Activated T-cell treated with anti-CD3 and anti-CD28 coated beads for 48 hours (primary cell): ENCODE measurements at places on chromosomes 6 and 20.

GRCh38 chr20:48885237-48885636, 36.3 kb upstream of the ARFGEF2 start:
- DNase-seq, result no peak

GRCh38 chr6:52271852-52272460, 12.6 kb downstream of the MCM3 start:
- DNase-seq, result no peak

DNA sequence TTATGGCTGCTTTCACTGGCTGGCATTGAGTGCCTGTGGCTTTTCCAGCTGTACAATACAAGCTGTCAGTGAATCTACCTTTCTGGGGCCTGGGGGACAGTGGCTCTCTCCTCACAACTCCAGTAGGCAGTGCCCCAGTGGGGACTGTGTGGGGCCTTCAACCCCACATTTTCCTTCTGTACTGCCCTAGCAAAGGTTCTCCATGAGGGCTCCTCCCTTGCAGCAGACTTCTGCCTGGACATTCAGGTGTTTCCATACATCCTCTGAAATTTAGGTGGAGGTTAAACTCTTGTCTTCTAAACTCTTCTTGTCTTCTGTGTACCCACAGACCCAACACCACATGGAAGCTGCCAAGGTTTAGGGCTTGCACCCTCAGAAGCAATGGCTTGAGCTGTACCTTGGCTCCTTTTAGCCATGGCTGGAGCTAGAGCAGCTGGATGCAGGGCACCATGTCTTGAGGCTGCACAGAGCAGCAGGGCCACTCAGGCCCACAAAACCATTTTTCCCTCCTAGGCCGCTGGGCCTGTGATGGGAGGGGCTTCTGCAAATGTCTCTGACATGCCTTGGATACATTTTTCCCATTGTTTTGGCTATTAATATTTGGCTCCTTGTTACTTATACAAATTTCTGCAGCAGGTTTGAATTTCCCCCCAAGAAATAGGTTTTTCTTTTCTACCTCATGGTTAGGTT, 9.6 kb downstream of the PEX7 start:
- DNase-seq, result no peak

DNA sequence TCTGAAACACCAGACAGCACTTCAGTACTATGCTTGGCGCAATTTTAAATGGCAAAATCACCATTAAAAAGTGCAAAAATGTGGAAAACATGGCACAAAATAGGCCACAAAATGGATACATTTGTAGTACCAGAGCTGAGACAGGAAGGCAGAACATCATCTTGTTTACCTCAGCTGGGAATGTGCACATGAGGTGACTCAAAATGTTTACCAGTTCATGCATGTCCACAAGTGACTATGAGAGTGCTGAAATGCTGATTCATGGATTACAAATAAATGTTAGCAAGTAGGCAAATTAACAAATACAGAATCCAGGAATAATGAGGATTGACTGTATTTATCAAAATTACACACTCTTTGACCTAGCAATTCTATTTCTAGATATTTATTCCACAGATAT, 201.6 kb downstream of the ISM1 start:
- no peak for DNase-seq

DNA sequence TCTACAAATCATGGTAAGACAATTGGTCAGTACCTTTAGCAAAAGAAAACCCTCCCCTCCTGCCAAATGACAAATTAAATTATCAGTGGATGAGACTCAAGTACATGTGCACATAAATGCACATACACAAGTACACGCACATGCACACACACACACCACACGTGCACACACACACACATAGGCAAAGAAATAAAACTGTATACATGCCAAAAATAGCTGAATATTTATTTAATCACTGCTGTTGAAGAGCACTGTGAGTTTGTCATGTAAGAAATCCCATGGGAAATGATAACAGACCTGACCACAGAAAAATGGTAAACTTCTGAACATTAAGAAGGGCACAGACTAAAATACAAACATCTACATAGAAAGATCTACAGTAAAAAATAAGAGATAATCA, 46.6 kb upstream of the TNFAIP3 start:
- no peak for DNase-seq

DNA sequence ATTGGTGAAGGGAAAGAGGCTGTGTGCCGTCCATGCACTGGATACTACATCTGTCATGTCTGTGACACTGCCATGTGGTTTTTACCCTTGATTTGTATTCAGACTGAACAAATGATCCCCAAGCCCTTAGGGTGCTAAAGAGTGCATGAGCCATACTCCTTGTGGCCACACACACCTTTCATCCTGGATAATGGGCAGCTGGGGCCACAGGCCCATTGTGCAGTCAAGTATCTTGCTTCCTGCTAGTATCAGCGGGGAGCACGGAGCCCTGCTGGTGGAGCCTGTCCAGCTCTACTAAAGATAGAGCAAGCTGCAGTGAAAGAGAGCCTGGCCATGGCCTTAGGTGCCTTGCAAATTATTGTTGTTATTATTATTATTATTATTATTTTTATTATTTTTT, 75.1 kb downstream of the SLX4IP start:
- DNase-seq, result no peak

DNA sequence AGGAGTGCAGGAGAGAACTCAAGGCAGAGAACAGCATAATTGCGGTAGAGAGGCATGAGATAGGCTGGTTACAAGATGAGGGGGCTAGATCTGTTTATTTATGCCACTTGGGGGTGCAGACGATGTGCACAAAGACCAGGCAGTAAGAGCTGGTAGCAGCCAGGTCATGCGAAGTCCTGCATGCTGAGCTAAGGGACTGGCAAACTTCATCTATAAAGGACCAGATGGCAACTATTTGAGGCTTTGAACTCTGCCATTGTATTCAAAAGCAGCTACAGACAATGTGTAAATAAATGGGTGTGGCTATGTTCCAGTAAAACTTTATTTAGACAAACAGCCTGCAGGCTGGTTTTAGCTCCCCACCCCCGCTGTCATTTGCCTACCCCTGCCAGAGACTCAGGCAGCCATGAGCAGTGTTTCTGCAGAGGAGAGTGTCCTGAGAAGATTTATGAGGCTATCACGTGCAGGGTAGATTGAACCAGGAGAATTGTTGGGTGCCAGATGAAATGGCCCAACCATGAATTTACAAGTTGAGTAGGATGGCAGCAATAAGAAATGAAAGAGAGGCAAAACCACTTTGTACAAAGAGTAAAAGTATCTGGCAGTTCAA, 253.4 kb upstream of the MOCS1 start:
- no peak for DNase-seq

DNA sequence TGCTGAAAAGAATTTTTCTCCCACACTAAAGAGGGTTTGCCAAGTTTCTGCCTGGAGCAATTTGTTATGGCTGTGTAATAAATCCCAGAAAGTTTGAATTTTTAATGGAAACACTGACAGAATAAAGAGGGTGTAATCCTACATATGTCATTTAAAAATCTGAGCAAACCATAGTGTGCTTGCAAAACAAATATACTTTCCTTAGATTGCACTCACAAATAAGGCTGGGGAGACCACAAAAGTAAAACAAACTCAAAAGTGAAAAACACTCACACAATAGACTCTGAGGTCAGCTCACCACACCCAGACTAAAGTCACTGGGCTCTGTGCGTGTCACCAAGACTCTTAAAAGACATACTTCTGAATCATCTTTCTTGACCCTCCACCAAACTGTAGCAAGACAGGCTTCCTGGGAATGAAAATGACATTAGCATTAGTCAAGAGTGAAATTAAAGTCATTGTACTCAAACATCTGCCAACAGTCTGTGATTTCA, 4.8 kb upstream of the ATXN1 start:
- DNase-seq, result peak; percentile 39

GRCh38 chr20:33337119-33337518, 54.1 kb downstream of the BPIFB1 start:
- DNase-seq, result no peak

GRCh38 chr20:43925801-43926200, 11.1 kb downstream of the TOX2 start:
- DNase-seq, result no peak

DNA sequence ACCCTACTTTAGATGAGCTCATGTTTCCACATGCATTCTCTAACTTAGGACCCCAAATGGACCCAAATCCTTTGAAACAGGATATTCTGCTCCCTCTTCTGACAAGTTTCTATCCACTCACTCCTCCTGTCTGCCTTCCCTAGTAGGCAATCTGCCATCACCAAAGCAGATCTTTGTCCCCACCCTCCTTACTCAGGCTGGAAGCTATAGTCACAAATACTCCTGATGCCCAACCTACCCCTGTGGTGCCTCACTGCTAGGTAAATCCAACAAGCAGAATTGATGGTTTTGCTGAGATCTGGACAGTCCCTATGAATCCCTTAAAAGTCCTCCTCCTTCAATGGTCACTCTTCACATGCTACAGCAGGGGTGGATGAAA, 21.7 kb downstream of the ELOVL5 start:
- DNase-seq, result no peak

- no peak for DNase-seq
Observed at GRCh38 chr6:158643836-158644230, 710 bp downstream of the DYNLT1 start.

GRCh38 chr6:13769034-13769654, 45.2 kb downstream of the MCUR1 start:
- no peak for DNase-seq

- DNase-seq, result no peak
Observed at GRCh38 chr6:19158586-19158985, 678.6 kb upstream of the ID4 start.

- no peak for DNase-seq
Observed at GRCh38 chr6:160349020-160349441, 853 bp downstream of the SLC22A3 start.

GRCh38 chr6:124955108-124955856, 7.0 kb upstream of the RNF217 start:
- no peak for DNase-seq

DNA sequence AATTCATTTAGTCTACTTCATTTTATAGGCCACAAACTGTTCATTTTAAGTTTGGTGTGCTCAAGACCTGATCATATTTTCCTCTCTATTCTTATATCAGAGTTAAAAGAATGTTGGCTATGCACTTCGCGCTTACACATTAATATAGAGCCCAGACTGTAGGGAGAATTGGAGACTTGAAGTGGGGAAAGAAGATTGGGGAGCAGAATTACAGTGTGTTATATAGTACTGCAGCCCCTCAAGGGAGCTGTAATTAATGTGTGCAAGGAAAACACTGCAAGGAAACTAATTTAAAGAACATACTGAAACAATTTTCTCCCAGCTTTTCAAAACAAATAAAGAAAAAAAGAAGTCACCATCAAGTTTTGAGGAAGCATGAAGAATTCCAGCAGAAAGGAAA, 572.7 kb upstream of the FLRT3 start:
- DNase-seq, result no peak

- DNase-seq, result no peak
Observed at GRCh38 chr6:5095236-5095635, 10.1 kb downstream of the PPP1R3G start.

GRCh38 chr6:101517632-101518031, 124.1 kb downstream of the GRIK2 start:
- no peak for DNase-seq

DNA sequence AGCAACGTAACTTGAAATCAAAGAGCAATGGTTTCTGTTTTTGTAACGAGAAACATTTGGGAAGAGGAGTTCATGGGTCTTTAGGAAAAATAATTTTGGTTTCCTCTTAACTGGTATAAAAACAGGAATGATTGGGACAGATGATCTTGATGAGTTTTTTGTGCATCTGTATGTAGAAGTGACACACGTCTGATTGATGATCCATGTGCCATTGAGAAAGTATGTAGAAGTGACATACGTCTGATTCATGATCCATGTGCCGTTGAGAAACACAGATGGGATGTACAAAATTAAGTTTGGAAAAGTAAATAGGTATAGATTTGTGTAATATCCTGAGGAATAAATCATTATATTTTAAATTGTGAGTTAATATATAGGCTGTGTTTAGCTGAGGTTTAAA, 2.1 kb downstream of the KIAA1586 start:
- DNase-seq, result no peak

- no peak for DNase-seq
Observed at GRCh38 chr6:88426005-88426404, 259.9 kb upstream of the CNR1 start.

- no peak for DNase-seq
Observed at GRCh38 chr20:60459212-60459611, 501.0 kb downstream of the CDH26 start.

DNA sequence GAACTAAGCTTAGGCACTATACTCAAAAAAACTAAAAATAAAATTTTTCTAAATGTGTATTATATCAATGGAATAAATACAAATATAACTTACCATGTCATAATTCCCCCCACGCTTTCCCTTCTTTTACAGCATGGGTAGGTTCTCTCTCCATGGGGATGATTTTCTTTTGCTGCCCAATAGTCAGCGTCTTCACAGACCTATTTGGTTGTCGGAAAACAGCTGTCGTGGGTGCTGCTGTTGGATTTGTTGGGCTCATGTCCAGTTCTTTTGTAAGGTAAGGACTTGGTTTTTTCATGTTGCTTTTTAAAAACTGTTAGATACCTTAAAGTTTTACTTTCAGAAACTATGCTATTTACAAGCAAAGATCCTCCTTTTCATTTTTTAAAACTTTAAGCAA, 85.3 kb downstream of the SLC16A10 start:
- no peak for DNase-seq

- DNase-seq, result no peak
Observed at GRCh38 chr20:59322585-59323454, 22.4 kb downstream of the EDN3 start.

DNA sequence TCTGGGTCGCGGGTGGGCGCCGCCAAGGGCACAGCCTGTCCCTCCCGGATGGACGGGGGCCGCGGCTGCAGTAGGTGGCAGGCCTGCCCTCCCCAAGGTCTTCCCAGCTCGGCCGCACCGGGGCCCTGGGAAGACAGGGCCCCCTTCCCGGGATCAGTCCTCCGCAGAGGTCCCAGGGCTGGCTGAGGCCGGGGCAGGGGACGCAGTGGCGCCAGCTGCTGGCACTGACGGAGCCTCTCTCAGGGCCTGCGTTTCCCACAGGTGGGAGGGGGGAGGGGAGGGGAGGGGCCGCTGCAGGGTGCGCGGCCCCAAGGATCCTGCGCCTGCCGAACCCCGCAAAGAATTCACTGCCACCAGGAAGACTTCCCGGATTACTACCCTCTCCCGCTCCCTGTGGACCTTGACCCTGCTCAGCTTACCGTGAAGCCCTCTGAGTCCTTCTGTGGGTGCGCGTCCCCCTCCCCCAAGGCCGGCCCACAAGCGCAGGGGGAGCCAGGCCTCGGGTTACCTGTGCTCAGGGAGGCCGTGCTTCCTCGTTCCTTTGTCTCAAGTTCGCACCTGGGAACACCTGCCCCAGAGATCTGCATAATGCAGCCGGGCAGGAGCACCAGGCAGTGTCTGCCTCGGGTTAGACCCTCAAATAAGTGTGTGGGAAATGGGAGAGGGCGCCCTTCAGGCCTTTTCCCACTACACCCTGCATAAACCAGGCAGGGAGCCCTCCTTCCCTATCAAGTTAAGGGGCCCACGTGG, 5.1 kb downstream of the LZTS3 start:
- DNase-seq, result no peak
